GM23338 (cell line): ENCODE measurements at places on chromosomes 16 and 17. TPM values are rescaled to one million over a fixed set of nuclear protein-coding genes. Genes with fewer than 3 reads are reported as not detected.

Gene HSD11B2
- total RNA-seq = 23.0 and 25.1 TPM in 2 replicates

DNA sequence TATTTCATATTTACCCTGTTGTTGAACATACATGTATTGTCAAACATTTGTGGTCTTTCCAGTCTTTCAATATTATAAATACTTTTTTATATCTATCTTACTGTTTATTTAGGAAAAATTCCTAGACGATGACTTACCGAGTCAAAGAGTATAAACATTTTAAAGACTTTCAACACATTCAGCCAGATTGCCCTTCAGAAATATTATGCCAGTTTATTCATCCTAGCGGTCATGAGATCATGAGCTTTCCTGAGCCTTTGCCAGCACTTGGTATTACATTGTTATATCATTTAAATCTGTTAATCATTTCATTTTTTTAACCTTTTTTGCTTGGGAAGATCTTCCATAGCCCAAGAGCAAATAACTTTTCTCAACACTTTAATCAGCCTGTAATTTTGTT lies 197.4 kb downstream of the SPECC1 start:
- no peak for DNase-seq

- DNase-seq = no peak
Measured at GRCh38 chr16:741986-742629, 1.3 kb upstream of the CIAO3 start.

DNA sequence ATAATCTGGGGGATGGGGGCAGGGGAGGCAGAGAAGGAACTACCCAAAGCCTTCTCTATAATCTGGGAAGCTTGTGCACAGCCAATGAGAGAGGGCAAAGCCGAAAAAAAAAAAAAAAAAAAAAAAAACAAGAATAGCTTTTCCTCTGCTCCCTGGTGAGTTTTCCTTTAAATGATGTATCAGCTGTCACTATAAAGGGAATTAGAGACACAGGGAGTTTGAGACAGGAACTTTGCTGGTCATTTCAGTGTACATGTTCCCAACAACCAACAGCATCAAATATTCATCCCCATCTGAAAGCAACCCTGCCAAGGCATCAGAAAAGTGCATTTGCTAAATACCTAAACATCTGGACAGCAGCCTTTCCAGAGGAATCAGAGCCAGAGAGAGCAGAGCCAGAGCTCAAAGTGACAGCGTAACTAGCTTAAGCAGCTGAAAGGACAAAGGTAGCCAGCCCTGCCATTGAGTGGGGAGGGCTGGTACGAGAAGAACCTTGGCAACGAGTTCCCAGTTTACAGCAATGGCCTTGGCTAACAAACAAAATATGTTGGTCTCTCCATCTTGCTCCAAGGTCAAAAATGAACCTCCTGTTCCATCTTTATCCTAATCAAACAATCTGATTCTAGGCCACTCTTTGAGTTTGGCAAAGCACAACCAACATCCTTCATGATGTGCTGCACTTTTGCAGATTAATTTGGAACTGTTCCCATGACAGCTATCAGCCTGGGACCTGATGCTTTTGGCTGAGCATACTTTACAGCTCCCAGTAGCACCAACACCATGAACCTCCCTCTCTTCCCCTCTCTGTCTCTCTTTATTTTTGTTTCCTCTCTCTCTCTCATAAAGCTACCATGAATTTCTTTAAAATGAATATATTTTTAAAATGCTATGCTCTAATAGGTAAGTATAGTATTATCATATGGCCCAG lies 143.7 kb upstream of the GNAO1 start:
- no peak for DNase-seq

- peak; percentile 39 for DNase-seq
Measured at GRCh38 chr17:47745037-47745380, 12.0 kb downstream of the TBX21 start.
